Pulmonary artery endothelial cell (primary cell): ENCODE measurements at places on chromosomes 5 and 9. TPM values are rescaled to one million over a fixed set of nuclear protein-coding genes. Genes with fewer than 3 reads are reported as not detected.

DNA sequence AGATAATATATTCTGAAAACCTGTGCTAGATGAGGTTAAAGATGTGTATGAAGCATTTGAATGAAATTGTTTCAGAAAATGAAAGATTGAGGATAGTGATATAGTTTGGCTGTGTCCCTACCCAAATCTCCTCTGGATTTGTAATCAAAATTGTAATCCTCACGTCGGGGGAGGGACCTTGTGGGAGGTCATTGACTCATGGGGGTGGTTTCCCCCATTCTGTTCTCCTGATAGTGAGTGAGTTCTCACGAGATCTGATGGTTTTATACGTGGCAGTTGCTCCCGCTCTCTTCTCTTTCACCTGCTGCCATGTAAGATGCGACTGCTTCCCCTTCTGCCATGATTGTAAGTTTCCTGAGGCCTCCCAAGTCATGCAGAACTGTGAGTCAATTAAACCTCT lies 2.0 kb upstream of the TEX48 start:
- no peak for DNase-seq

DNA sequence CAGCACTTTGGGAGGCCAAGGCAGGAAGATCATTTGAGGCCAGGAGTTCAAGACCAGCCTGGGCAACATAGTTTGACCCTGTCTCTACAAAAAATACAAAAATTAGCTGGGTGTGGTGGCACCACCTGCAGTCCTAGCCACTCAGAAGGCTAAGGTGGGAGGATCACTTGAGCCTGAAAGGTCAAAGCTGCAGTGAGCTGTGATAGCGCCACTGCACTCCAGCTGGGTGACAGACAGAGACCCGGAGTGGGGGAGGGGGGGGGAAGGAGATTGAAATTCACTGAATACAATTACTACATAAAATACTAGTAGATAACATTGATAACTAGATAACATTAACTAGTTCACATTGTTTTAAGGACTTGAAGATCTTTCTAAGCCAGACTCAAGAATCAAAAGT lies 345.6 kb downstream of the BNC2 start:
- no peak for DNase-seq

DNA sequence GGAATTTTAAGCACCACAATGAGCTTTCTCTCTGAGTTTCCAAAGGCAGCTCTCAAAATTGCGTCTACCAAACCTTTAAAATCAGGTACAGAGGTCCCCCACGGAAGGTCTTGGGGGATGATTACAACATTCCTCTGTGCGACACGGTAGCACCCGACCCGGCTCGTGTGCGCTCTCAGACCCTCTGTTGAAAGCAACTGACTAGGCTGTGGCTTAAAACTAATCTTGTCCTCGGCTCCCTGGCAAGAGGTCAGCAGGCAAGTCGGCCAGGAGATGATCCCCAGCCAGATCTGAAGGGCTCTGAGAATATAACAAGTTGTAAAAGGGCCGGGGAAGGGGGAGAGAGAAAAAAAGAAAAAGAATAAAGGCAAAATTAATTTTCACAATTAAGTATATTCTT lies 92.6 kb upstream of the LMX1B start:
- no peak for DNase-seq

The CCNI2 gene
- total RNA-seq, result 0.04 TPM in 1 of 2 replicates, not detected in the other

The KCNV2 gene
- not detected in 2 replicates for total RNA-seq

The SET gene
- 618 and 795 TPM in 2 replicates for total RNA-seq

The CPLANE1 gene
- 10.0 and 15.3 TPM in 2 replicates for total RNA-seq

The TRPM3 gene
- 0.99 and 2.9 TPM in 2 replicates for total RNA-seq

The HRCT1 gene
- total RNA-seq, result 2.4 and 5.6 TPM in 2 replicates
